Activated T-helper 2 cell treated with anti-CD3 and anti-CD28 coated beads, Interferon-gamma antibody, Interleukin-2, Interleukin-4, amounts not matched to agents 10 μg/mL and 5 μg/mL and 100 μg/mL, durations not matched to agents 14 hours and 24 hours and 36 hours (primary cell): ENCODE measurements at places on chromosomes 11 and 22.

GRCh38 chr11:108218455-108218854 is 4.0 kb downstream of the NPAT start:
- DNase-seq = no peak

GRCh38 chr11:95262994-95263765 is 32.2 kb upstream of the SESN3 start:
- DNase-seq = no peak

- no peak for DNase-seq
Observed at GRCh38 chr22:46541536-46541935, 4.1 kb upstream of the CELSR1 start.

- DNase-seq = no peak
Observed at GRCh38 chr11:34972892-34973291, 56.5 kb downstream of the PDHX start.

DNA sequence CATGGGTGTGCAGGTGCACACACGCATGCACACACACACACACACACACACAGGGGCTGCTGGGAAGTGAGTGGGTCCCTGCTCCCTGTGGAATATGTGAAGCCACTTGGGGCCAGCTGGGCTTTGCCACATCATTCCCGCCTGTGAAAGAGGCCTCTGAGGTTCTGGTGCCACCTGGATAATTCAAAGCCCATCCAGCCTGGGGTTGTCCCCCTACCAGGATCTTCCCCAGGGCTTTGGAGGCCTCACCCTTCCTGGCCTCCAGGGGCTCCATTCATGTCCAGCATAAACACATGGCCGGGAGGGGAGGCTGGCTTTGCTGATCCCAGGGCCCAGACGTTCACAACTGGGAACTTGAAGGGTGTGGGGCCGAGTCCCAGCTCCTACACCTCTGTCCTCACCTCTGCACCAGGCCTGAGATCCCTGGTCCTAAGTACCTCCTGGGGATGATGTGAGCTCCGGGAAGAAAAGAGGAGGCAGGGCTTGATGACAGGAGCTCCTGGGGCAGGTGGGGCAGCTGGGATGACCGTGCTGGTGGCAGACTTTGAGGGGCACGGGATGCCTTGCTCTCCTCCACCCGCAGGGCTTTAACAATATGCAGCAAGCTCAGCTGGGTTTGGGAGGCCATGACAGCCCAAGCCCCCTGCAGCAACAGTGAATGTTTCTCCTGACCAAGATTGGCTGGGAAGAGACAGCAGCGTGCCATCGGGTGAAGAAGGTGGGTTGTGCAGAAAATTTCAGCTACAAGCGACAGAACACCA is 14.2 kb downstream of the LINC01488 start:
- DNase-seq = no peak

- no peak for DNase-seq
Observed at GRCh38 chr22:21915624-21916308, 36.9 kb downstream of the PPM1F start.

GRCh38 chr11:130475426-130476053 is 27.1 kb downstream of the ADAMTS15 start:
- DNase-seq = no peak

DNA sequence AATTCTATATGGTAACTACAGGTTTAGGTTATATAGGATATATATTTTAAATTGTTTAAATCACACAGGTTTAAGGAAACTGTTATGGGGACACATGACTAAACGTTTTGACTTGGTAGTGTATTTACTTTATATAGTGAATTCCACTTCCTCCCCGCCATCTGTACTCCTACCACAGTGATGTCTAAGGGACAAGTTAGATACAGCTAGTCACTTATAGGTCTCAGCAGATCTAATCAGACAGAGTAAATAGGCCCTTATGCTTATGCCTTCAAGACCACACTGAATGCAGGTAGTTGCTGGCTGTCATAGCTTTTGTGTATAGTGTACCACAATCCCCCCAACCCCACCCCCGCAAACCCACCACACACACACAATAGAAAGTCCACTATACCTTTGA is 8.2 kb downstream of the SESN3 start:
- DNase-seq = no peak

GRCh38 chr22:45612940-45613339 is 58.7 kb upstream of the ATXN10 start:
- no peak for DNase-seq

GRCh38 chr11:110323786-110324185 is 27.4 kb upstream of the RDX start:
- no peak for DNase-seq

- no peak for DNase-seq
Observed at GRCh38 chr11:35107861-35108260, 31.1 kb upstream of the CD44 start.

DNA sequence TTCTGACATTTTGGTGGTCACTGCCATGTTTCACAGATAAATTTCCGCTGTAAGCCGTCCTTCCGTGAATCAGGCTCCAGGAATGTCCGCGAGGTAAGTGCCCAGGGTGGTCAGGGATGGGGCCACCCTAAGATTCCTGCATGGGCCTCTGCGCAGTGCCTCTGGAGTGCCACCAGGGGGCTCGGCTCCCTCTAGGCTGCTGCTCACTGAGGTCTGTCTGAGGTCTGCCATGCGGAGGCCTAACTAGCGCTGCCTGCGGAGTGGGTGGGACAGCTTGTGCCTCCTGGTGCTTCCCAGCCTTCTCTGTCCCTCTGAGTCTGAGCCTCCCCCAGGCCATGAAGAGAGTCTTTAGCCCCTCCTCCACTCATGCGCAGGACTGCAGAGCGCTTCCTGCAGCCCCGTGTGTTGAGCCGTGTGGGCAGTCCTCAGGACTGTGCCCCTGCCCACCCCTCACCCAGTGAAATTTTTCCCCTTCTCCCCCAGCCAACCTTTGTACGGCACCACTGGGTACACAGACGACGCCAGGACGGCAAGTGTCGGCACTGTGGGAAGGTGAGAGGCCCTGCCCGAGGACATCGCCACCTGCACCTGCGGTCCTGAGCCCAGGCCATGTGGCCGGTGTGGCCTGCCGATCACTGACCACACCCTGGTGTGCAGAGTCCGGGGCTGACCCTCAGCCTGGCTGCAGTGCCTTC is 11.9 kb upstream of the MDK start:
- no peak for DNase-seq

- DNase-seq = no peak
Observed at GRCh38 chr11:95279921-95280868, 49.2 kb upstream of the SESN3 start.

GRCh38 chr11:119373921-119374631 is 7.4 kb downstream of the USP2 start:
- DNase-seq = no peak

GRCh38 chr11:116641561-116642045 is 131.2 kb downstream of the BUD13 start:
- no peak for DNase-seq

- DNase-seq = peak; percentile 61
Observed at GRCh38 chr22:40044870-40045834, 50.4 kb downstream of the FAM83F start.

DNA sequence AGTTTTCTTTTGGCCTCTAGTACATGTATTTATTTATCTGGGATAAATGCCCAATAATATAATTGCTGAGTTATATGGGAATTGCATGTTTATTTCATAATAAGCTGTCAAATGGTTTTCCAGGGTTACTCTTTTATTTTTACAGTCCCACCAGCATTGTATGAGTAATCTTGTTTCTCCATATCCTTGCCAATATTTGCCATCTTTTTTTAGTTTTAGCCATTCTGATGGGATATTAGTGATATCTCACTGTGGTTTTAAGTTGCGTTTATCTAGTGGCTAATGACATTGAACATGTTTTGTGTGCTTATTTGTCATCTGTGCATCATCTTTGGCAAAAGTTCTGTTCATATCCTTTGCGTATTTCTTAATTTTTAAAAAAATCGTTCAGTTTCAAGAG is 372.8 kb upstream of the CCDC179 start:
- DNase-seq = no peak
